ENCODE measurements at places on chromosomes 7 and 10.

- DNase-seq, result no peak
These were observed 82.3 kb upstream of the GTF2I start for GRCh38 chr7:74575083-74575784.

DNA sequence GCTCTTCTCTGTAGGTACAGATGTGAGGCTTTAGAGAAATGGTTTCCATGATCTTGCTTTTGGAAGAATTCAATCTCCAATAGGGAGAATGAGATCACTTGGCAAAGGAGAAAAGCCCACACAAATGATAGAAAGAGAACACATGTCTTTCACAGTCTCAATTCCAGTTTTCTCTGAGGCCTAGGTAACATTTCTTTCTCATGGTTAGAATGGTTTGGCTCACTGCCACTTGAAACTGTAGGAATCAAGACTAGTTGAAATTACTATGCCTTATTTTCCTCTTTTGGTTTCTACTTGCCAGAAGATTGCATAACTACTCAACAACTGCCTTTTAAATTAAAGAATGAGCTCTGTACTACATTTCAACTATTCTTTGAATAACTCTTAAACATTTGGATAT, 276.5 kb upstream of the TEX47 start:
- no peak for DNase-seq

- DNase-seq, result peak; percentile 96
These were observed at the start of gene SAMD8 for GRCh38 chr10:75111365-75111906. Gene SAMD8 (plus strand): TSS chr10:75111656. CDS start chr10:75150529, 38,873 bp downstream.

DNA sequence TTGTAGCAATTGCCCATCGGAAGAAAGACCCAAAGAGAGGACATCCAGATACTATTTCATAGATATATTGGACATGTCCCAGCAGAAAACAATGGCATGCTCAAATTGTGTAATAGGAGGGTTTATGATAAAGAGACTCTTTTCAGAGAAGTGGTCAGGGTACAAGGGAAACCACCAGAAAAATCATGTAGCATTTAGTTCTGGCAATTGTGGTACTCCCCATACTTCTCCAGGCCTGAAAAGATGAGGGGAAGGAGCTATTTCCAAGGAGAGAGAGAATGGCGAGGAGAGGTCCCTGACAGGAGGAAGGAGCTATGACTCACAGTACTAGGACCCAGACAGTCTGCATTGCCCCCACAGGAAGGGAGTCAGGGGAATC, 68.4 kb upstream of the ADO start:
- no peak for DNase-seq

GRCh38 chr10:33087922-33088321, 129.9 kb upstream of the ITGB1 start:
- no peak for DNase-seq

- no peak for DNase-seq
These were observed 63.2 kb downstream of the KCNMA1 start for GRCh38 chr10:77574438-77574837.

- no peak for DNase-seq
These were observed 30.1 kb upstream of the PPP1R3C start for GRCh38 chr10:91662993-91663392.

GRCh38 chr10:105707603-105708002, 1066.5 kb downstream of the SORCS3 start:
- DNase-seq, result no peak

- no peak for DNase-seq
These were observed 488.4 kb downstream of the NXPH1 start for GRCh38 chr7:8921807-8922206.

GRCh38 chr7:48041653-48041970, 6.3 kb downstream of the C7orf57 start:
- DNase-seq, result no peak

GRCh38 chr10:73892310-73893030, 18.1 kb upstream of the CAMK2G start:
- DNase-seq, result no peak

GRCh38 chr7:4070214-4070613, 611.9 kb upstream of the FOXK1 start:
- no peak for DNase-seq

- no peak for DNase-seq
These were observed 128.0 kb downstream of the KCND2 start for GRCh38 chr7:120400806-120401455.

GRCh38 chr10:6907877-6908530, 327.9 kb upstream of the PRKCQ start:
- no peak for DNase-seq

- DNase-seq, result no peak
These were observed 34.2 kb downstream of the DNAJC12 start for GRCh38 chr10:67803588-67804394.

- DNase-seq, result peak; percentile 3
These were observed 30.5 kb upstream of the VWDE start for GRCh38 chr7:12434012-12434642.
